ENCODE measurements at places on chromosomes 7 and 10.
A peak's percentile ranks its signal among the peaks of the same experiment; 100 is the strongest.

DNA sequence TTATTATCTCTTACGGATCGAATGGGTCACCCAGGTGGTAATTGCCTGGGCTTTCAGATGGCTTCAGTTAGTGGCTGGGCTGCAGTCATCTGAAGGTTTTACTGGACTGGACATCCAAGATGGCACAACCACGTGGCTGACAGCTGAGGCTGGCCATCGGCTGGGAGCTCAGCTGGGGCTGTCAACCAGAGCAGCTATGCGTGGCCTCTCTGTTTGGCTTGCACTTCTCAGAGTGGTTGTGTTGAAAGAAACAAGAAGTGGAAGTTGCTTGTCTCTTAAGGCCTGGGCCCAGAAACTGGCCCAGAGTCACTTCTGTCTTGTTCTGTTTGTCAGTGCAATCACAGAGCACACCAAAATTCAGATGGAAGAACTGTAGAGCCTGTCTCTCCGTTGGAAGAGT is 5.7 kb upstream of the GDI2 start:
- DNase-seq: peak; percentile 51

GRCh38 chr7:106563466-106564150 is 97.3 kb downstream of the CCDC71L start:
- no peak for DNase-seq

DNA sequence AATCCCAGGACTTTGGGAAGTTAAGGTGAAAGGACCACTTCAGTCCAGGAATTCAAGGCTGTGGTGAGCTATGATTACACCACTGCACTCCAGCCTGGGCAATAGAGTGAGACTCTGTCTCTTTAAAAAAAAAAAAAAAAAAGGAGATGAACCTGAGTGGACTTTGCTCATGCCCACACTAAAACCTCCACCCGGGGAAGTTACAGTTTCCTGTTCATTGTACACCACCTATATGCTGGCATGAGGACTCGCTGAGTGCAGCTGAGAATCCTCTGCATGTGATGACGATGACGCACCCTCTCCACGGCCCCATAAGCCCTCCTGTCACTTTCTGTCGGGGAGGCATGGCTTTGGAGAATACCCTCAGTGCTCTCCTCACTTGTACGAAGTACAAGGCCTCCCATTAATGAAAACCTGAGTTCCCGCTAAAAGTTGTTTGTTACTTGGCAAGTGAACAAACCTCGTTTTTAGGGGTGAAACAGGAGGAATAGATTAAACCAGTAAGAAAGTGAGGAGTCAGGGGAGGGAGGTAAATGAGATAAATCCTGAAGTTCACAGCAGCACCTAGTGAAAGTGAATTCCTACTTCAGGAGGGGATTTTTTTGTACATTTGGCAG is 15.9 kb downstream of the TMEM176B start:
- no peak for DNase-seq

- no peak for DNase-seq
Measured at GRCh38 chr10:21125471-21126228, 228.5 kb upstream of the NEBL start.

DNA sequence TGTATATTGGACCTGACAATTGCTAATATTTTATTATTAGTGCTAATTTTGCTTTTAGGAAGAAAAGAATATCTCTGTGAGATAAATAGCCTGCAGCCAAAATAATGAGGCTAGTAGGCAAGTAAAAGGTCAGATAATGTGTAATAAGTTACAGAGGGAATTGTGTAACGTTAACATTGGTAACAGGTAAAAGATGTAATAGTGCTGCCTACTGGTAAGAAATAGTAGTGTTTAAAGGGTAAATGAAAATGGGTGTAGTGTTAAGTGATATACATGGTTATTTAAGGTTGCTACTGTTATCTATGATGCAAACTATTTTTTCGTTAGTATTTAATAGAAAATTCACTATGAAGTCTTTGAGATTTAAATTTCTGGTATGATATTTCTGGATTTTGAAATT is 9.2 kb upstream of the FOXP2 start:
- DNase-seq: no peak

- DNase-seq: no peak
Measured at GRCh38 chr7:50270531-50271018, 33.9 kb upstream of the IKZF1 start.

DNA sequence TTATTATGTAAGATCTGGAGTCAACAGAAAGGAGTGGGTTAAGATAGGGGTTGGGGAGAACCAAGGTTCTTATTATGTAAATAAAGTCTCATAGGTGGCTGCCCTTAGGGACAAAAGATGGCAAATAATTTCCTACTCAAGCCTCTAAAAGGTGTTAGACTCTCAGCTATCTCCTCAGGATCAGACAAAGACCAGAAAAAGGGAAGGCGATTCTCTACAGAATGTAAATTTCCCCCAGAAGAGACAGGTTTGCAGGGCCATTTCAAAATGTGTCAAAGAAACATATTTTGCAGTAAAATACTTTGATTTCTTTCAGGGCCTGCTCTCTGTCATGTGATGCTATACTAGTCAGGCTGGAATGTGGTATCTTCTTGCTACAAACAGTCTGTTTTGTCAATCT is 80.3 kb downstream of the MICU1 start:
- DNase-seq: no peak

DNA sequence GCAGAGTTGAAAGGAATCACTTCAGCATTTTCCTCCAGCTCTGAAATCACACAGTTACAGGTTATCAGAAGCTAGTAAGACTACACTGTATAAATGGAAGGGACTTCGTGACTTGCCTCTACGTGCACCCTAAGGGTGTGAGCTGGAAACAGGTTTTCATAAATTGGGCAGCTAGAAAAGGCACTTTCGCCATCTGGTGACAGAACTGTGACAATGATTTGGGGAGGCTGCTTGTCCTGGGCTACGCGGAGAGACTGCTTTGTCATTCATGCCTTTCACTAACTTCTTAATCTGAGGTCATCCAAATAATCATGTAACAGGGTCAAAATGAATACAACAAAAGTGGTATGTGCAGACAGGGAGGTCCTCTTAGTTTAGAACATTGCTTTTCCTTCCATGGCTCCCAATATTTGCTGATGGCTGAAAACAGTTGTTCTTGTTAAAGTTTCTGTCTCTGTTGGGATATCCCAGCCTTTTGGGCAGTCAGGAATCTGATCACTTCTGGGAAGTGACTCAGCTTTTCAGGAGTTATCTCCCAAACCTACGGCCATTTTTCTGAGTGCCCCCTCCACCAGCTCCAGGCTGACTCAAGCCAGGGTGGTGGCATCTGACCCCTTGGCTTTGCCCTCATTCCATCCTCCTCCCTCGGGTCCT is 17.8 kb downstream of the VWC2 start:
- no peak for DNase-seq

DNA sequence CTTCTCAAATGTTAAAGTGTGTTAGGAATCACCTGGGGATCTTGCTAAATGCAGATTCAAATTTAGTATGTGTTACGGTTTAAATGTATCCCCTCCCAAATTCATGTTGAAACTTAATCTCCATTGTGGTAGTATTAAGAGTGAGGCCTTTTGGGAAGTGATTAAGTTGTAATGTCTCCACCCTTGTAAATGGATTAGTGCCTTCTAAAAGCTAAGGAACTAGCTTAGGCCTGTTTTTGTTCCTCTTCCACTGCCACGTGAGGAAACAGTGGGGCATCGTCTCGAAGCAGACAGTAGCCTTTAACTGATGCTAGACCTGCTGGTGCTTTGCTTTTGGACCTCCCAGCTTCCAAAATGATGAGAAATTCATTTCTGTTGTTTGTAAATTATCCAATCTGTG is 52.3 kb upstream of the SEMA3D start:
- DNase-seq: no peak

- DNase-seq: peak; percentile 58
Measured at GRCh38 chr7:127447326-127447945, 54.9 kb upstream of the ZNF800 start.

All from activated CD8-positive, alpha-beta memory T cell treated with anti-CD3 and anti-CD28 coated beads, Interleukin-2, amount 50 U/mL, for 48 hours (primary cell).